ENCODE measurements at places on chromosomes 3 and 15. TPM values are rescaled to one million over a fixed set of nuclear protein-coding genes. Genes with fewer than 3 reads are reported as not detected.

LDHAL6B gene
- not detected for total RNA-seq

NR2F2 gene
- total RNA-seq: 182 TPM

CFAP100 gene
- not detected for total RNA-seq

LINGO1 gene
- 0.32 TPM for total RNA-seq

GNAT1 gene
- total RNA-seq: 0.78 TPM

GRCh38 chr3:48372377-48372770 is 355 bp downstream of the FBXW12 start:
- H3K4me3 ChIP-seq: no peak overlapping the region
- no peaks in the 10 kb centered on the region for H3K4me1 ChIP-seq
- peaks cover 7% of the 10 kb centered on the region for H3K27me3 ChIP-seq
- no peak overlapping the region for H3K27ac ChIP-seq
- no peak for DNase-seq

GRCh38 chr3:193897731-193898180 is 238.2 kb upstream of the HES1 start:
- H3K36me3 ChIP-seq: no peaks in the 10 kb centered on the region
- no peak overlapping the region for H3K27ac ChIP-seq
- peaks cover 8% of the 10 kb centered on the region for H3K27me3 ChIP-seq
- no peak overlapping the region for H3K4me3 ChIP-seq
- H3K4me1 ChIP-seq: no peaks in the 10 kb centered on the region

- no peak overlapping the region for H3K27ac ChIP-seq
- H3K36me3 ChIP-seq: no peaks in the 10 kb centered on the region
- no peaks in the 10 kb centered on the region for H3K4me1 ChIP-seq
- DNase-seq: no peak
- no peak overlapping the region for H3K4me3 ChIP-seq
These were observed 243.5 kb upstream of the TPM1 start for GRCh38 chr15:62799037-62799436.

- DNase-seq: no peak
- no peaks in the 10 kb centered on the region for H3K36me3 ChIP-seq
- peaks cover 5% of the 10 kb centered on the region for H3K27me3 ChIP-seq
- H3K4me3 ChIP-seq: no peak overlapping the region
These were observed 216.4 kb upstream of the P2RY1 start for GRCh38 chr3:152618529-152618928.

GRCh38 chr3:136982520-136983138 is 24.8 kb downstream of the IL20RB start:
- no peak overlapping the region for H3K4me3 ChIP-seq
- H3K36me3 ChIP-seq: no peaks in the 10 kb centered on the region
- H3K4me1 ChIP-seq: no peaks in the 10 kb centered on the region
- no peak overlapping the region for H3K27ac ChIP-seq
- no peak for DNase-seq

DNA sequence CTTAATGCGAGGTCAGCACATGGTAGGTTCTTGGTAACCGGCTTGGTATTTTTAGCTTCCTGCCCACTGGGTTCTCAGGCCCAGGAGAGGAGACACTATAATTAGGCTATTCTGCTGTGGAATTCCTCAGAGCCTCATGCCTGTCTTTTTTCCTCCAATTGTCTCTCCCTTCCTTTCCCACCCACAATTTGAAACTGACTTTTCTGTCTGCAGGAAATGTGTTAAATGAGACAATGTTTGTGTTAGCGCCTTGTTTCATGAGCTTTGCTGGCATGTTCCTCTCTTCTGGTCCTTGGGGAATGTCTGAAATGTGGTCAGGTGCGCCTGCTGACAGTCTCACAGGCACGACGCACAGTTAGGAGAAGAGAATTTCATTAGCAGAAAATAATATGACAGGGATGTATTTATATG is 223.6 kb upstream of the CTNNB1 start:
- no peaks in the 10 kb centered on the region for H3K36me3 ChIP-seq
- no peak overlapping the region for H3K4me3 ChIP-seq
- H3K27ac ChIP-seq: peak overlapping the region; percentile 96
- no peaks in the 10 kb centered on the region for H3K27me3 ChIP-seq

Data from endothelial cell of umbilical vein (primary cell).